ENCODE measurements at places on chromosomes 6 and 20. TPM values are rescaled to one million over a fixed set of nuclear protein-coding genes. Genes with fewer than 3 reads are reported as not detected.

DNA sequence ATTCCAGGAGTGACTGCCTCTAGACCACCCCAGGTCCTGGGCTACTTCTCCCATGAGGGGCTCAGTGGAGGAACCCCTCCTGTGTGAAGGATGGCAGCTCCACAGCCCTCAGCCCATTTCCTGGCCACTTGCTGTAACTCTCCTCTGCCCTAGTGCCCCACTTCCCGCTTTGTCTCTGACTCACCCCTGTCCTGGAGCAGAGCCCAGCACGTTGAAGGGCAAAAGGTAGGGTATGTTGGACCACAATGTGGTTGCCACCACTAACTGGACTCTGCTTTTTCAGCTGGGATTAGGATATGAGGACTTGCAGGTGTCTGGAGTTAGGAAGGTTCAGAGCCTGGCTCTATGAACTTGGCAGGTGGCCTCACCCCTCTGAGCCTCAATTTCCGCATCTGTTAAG lies 2.4 kb downstream of the MYBL2 start:
- H3K4me3 ChIP-seq = peak overlapping the region; percentile 22
- no peak for DNase-seq
- H3K36me3 ChIP-seq = peaks cover 4% of the 10 kb centered on the region
- H3K27me3 ChIP-seq = peaks cover 8% of the 10 kb centered on the region

DNA sequence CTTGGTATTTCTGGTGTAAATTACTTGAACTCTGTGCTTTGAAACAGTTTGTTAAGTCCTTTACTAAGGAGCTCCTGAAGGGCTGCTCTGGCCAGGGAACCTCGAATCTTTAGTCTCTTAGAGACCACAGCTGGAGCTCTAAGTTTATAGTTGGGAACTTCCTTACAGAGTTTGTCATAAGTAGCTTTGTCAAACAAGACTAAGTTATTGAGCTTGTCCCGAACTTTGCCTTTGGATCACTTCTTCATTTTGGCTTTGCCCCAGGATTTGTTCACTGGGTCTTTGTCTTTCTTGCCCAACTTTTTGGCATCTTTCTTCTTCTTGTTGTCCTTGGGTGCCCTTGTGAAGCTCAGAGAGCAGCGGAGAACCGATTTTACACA lies 64.8 kb downstream of the FAM50B start:
- DNase-seq = no peak
- H3K4me1 ChIP-seq = peaks cover 22% of the 10 kb centered on the region
- no peaks in the 10 kb centered on the region for H3K36me3 ChIP-seq

GRCh38 chr6:162116902-162117525 lies 610.6 kb downstream of the PRKN start:
- no peaks in the 10 kb centered on the region for H3K36me3 ChIP-seq
- no peak for DNase-seq
- H3K4me1 ChIP-seq = no peaks in the 10 kb centered on the region
- no peaks in the 10 kb centered on the region for H3K27me3 ChIP-seq
- no peak overlapping the region for H3K4me3 ChIP-seq

Gene SNAI1
- total RNA-seq = 30.8 TPM

GRCh38 chr20:45318386-45318939 lies 10.4 kb upstream of the MATN4 start:
- H3K4me3 ChIP-seq = no peak overlapping the region
- DNase-seq = no peak
- peaks cover 4% of the 10 kb centered on the region for H3K4me1 ChIP-seq
- peaks cover 4% of the 10 kb centered on the region for H3K27me3 ChIP-seq

DNA sequence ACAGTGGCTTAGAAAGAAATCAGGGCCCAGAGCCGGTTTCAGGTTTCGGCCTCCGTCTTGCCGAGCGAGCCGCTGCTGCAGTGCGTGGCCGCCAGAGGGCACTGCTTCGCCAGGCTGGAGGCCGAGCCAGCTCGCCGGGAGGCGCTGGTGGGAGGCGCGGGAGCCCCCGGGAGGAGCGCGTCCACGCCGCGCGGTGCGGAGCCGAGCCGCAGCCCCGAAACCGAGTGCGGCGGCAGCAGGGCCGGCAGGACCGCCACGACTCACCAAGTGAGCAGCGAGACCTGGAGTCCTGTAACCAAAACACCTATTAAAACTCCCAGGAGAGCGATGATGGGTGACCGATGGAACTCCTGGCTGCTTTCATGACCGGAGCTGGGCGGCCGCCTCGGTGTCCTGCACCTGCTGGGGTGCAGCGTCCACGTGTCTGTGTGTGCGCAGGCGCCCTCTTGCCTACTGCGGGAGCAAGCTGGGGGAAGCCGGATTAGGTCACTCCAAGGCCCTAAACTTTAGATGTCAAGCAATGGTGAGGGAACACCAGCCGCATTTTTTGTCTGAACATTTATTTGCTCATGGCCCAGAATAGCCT lies 186.9 kb upstream of the UST start:
- peak overlapping the region; percentile 70 for H3K4me3 ChIP-seq
- peak; percentile 89 for DNase-seq
- no peak overlapping the region for H3K27ac ChIP-seq
- H3K27me3 ChIP-seq = peaks cover 11% of the 10 kb centered on the region
- peaks cover 3% of the 10 kb centered on the region for H3K4me1 ChIP-seq
- no peaks in the 10 kb centered on the region for H3K36me3 ChIP-seq
